AG04449 (cell line): ENCODE measurements at places on chromosomes 16 and 17.

GRCh38 chr16:86882586-86883280, 304.4 kb downstream of the FOXL1 start:
- DNase-seq: no peak

- no peak for DNase-seq
Observed at GRCh38 chr17:9647014-9647413, 1.7 kb downstream of the USP43 start.

DNA sequence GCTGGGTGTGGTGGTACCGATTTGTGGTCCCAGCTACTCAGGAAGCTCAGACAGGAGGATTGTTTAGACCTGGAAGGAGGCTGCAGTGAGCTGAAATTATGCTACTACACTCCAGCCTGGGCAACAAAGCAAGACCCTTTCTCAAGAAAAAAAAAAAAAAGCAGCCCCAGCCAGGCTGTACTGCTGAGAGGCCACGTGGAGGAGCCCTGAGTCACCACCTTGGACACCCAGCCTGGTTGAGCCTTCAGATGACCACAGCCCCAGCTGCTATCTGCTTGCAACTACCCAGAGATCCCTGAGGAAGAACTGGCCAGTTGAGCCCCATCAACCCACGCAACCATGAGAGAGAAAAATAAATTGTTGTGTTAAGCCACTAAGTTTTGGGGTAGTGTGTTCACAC, 23.6 kb upstream of the GPRC5C start:
- DNase-seq: no peak

- no peak for DNase-seq
Observed at GRCh38 chr17:67518876-67519275, 141.8 kb downstream of the PITPNC1 start.

GRCh38 chr16:2008009-2008526, 1.6 kb downstream of the ZNF598 start:
- DNase-seq: no peak

GRCh38 chr16:7140899-7141298, 191.7 kb upstream of the RBFOX1 start:
- no peak for DNase-seq

DNA sequence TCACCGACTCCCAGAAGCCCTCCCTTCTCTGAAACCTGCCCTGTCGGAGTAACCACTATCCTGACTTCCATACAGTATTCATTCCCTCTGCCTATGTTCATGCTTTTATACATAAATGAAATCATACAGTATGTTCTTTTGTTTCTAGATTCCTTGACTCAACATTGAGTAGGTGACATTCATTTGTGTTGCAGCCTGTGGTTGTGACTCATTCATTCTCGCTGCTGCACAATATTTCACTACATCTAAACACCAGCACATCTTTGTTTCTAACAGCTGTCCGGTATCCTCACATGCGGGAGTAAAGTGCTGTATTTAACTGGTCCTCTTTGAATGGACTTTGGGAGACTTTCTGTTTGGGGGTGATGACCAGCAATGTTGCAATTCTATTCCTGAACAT, 135.0 kb upstream of the FOXF1 start:
- DNase-seq: no peak

- no peak for DNase-seq
Observed at GRCh38 chr17:7835814-7836595, 2.0 kb downstream of the KDM6B start.

- peak; percentile 69 for DNase-seq
Observed at GRCh38 chr16:53913099-53913870, 209.3 kb downstream of the FTO start.

DNA sequence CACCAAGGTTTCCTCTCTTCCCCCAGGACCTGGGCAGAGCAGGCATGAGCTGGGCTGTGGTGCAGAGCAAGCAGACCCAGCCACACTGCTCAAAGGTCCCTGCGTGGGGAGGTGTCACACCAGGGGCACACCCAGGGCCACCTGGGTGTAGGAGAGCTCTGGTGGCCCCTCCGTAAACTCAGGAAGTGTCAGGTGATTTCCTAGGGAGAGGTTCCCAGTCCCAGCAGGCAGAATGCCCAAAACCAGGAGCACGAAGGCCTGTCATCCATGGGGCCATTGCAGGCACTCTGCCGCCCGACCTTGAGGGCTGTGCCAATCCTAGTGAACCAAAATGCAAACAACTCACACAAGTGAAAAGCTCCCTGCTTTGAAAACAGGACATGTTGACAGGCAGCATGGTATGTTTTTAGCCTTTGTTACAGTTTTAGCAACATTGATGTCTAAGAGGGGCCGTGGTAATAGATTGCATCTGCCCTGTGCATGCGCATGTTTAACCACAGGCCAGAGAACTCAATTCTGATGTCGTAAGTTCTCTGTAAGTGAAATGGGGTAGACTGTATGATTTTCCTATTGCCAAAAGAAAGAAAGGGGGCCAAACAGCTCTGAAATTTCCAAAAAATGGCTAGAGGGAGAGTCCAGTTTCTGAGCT, 21.3 kb downstream of the CIBAR2 start:
- no peak for DNase-seq

DNA sequence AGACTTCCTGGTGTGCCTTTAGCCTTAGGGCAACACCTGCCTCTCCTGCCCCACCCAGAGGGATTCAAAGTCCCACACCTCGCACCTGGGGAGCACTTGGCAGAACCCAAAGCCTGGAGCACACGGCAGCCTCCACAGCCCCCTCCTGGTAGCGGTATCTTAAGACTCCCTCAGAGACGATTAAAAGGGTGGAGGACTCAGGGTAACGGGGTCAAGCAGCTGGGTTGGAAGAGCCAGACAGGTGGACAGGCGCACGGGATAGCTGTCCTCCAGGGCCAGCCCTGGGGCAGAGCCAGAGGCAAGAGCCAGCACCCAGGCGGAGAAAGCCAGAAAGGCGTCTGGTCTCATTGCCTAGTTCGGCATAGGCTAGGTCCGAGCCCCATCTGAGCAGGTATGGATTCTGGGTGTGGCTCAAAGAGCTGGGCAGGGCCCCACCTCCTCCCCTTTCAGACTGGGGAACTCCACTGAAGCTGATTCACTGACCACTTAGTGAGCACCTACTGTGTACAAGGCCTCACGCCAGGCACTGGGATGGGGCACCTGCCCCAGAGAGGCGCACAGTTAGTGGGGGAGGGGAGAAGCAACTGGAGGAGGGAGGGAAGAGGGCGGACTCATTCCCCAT, 55.0 kb upstream of the MEAK7 start:
- DNase-seq: no peak

GRCh38 chr16:2194852-2195321, 1.5 kb downstream of the CASKIN1 start:
- DNase-seq: no peak

DNA sequence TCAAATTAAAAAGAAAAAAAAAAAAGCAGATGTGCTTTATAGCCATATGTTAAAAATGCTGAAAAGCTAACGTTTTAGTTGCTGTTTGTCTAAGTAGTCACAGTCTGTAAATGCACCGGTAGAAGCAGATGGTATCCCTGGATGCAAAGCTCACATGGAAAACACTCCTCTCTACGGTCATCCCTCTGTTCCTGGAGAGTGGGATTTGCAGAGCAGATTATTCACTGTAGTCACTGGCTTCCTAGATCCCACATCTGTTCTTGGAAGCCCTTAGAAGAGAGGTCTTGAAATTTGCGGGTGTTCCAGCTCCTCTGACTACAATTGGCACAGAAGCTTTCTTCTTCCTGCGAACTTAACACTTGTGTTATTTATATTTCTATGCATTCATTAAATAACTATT, 186.6 kb downstream of the PMP22 start:
- DNase-seq: no peak

DNA sequence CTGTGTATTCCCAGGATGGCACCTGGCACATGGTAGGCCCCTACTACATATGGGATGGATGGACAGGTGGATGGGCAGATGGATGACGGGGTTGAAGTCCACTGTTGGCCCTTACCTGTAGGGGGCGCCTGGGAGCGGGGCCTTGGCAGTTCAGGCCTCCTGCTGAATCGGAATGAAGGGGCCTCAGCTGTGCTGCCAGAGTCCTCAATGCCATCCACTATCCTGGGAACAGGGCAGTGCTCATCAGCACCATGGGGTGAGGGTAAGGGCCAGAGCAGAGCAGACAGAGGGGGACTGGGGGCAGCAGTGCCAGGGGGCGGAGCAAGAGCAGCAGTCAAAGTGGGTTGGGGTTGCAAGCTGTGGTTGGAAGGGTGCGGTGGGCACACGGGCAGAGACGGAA, 8.3 kb upstream of the RAB5C start:
- DNase-seq: no peak

DNA sequence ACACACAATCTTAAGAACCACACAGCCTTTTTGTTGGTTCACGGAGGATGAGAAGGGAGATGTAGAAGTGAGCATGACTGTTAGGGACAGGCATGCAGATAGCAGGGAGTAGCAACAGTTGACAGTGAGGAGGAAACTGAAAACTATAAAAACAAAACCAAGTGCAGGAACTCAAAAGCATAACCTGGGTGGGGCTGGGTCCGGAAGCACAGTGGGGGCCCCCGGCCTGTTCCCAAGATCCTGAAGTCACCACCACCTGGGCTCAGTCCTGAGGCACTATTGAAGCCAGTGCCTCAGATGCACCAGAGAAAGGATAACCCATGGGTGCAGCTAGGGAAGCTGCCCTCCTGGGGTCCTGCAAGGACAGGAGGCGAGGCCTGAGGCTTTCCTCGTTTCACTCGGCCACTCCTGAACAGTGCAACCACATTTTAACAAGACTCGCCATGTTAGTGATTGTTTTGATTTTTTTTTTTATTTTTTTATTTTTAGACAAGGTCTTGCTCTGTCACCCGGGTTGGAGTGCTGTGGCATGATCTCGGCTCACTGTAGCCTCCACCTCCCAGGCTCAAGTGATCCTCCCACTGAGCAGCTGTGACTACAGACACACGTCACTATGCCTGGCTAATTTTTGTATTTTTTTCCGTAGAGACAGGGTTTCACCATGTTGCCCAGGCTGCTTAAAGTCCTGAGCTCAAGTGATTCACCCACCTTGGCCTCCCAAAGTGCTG, 27.7 kb upstream of the CBX4 start:
- no peak for DNase-seq

DNA sequence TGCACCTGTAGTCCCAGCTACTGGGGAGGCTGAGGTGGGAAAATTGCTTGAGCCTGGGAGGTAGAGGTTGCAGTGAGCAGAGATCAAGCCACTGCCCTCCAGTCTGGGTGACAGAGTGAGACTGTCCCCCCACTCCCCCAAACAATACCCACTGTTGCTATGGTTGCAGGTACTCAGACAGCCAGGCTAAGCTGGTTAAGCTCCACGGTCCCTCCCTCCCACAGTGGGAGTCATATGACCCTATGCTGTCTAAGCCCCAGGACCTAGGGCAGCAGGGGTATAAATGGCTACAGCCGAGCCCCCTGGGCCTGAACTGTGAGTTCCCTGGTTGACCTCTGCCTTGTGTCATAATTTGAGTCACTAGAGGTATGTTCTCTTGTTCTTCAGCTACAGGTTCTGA, 15.9 kb upstream of the RPRML start:
- no peak for DNase-seq

DNA sequence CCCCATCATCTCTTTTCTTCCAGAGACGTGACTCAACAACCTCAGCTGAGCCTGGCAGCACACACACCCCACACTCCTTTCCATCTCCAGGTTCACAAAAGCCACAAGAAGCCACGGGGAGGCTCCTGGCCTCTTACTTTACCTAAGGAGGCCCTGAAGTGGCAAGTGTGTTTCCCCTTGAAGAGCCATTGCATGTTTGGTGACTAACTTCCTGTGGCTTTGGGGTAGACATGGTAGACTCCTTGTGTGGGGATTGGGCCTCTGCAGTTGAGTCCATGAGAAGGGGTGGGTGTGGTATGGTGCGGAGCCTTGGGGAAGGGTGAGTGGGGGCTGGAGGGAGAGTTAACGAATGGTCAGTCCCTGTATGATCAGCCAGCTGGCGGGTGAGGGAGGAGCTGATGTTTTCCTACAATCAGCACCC, 24.2 kb downstream of the SAP30BP start:
- DNase-seq: no peak

- DNase-seq: no peak
Observed at GRCh38 chr17:28514561-28515002, 8.4 kb downstream of the FOXN1 start.

DNA sequence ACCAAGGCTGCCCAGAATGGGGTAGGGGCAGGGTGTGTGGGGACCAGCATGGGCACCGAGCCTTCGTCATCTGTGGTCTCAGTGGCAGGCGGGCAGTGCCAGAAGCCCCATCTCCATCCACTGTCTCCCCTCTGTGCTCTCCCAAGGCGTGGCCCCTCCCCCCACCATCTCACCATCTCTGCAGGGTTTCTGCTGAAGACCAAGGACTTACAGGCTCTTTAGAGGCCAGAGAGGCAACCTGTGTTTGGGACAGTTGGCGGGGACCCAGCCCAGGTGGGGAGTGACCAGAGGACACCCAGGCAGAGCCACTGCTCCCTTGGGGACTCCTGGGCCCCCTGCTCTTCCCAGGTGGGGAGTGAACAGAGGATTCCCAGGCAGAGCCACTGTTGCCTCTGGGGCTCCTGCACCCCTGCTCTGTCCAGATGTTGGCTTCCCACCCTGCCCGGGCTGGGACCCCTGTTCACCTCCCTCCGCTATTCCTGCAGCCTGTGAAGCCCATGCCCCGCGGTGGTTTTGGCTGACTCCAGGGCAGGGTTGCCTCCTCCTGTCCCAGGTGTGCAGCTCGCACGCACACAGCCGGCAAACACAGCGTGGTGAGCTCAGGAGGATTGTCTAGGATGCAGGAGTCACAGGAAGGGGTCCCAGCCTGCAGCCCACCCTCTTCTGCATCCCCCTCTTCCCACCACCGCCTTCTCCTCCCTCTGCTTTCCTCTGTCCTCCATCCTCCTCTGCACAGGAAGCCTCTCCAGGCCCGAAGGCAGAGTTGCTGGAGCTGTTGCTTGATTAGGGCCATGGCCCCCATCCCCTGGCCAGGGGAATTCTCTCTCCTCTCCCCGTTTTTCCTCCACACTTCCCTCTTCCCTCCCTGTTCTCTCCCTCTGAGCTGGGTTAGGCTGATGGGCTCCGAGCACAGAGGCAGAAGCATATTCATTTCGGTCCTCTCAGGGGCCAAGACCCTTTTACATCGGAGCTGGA, 45.0 kb downstream of the SLC7A5 start:
- no peak for DNase-seq

DNA sequence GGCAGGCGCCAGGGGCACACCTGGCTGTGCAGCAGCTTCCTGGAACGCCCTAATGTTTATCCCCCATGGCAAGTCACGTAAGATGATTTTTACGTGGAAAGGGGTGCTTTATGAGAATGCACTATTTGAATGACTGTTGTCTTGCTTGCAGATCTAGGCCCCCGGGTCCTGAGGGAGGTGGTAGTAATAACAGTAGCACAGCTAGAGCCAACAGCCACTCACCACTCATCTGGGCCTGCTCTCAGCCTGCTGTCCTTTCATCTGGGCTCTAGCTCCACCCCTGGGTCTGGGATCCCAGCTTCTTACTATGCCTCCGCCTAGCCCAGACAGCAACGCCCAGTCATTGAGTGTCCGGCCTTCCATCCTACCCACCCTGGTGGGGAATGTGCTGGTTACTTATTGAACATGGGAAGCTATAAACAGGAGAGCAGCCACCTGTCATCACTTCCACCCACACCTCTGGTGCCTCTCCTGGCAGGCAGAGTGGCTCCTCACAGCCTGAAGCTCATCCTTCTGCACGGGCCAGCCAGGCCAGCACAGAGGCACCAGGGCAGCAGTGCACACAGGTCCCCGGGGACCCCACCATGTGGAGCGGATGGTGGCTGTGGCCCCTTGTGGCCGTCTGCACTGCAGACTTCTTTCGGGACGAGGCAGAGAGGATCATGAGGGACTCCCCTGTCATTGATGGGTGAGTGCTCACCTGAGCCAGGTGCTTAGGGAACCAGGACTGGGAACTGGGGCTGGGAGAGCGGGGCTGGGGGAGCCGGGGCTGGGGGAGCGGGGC, 16.6 kb downstream of the DPEP1 start:
- DNase-seq: no peak
